Activated T-cell treated with anti-CD3 and anti-CD28 coated beads, Interleukin-2, amount 50 U/mL, for 48 hours (primary cell): ENCODE measurements at places on chromosomes 5 and 9.

GRCh38 chr9:7097785-7098752, 340.3 kb downstream of the KDM4C start:
- DNase-seq: no peak

GRCh38 chr9:76266649-76267283, 127.5 kb downstream of the RFK start:
- DNase-seq: no peak

DNA sequence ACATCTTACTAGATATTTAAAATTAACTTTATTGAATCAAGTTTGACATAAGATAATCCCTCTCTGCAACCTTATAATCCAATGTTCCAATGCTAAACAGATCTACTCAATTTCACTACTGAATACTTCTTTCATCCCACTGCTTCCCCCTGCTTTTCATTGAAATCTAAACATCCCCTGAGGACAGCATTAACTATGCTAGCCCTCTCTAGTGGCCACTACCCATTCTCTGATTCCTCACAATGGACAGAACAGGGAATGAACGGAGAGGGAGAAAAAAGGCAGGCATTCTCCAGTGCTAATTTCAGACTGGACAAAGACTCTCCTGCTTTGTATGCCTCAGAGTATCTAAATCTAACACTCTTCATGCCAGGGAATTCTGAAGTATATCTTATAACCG, 54.3 kb upstream of the RGS7BP start:
- DNase-seq: no peak

- DNase-seq: no peak
Measured at GRCh38 chr5:93311881-93312280, 269.1 kb downstream of the NR2F1-AS1 start.

GRCh38 chr5:154402611-154403010, 43.2 kb upstream of the SAP30L start:
- DNase-seq: no peak

GRCh38 chr9:124410321-124410913, 4.8 kb downstream of the PSMB7 start:
- no peak for DNase-seq

DNA sequence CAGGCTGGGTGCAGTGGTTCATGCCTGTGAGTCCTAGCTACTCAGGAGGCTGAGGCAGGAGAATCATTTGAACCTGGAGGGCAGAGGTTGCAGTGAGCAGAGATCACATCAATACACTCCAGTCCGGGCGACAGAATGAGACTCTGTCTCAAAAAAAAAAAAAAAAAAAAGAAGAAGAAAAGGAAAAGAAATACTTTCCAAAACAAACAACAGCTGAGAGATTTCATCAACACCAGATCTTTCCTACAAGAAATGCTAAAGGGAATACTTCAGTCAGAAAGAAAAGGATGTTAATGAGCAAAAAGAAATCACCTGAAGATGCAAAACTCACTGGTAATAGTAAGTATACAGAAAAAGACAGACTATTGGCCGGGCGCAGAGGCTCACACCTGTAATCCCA, 8.4 kb downstream of the CCIN start:
- no peak for DNase-seq

- DNase-seq: no peak
Measured at GRCh38 chr5:172870715-172871461, 36.8 kb downstream of the ERGIC1 start.

DNA sequence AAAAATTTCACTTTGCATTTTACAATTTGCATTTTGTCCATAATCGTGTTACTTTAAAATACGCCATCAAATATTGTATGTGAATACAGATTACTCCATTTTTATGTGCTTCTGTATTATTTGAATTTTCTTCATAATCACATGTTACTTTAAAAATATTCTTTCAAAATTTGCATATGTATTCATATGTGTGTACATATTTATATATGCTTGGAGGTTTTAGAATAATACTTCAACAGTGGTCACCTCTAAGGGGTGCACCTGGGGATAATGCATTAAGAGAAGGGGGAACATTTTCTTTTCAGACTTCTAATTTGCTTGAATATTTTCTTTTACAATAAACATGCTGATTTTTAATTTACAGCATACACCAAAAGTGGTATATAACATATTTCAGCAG, 21.9 kb upstream of the ELL2 start:
- DNase-seq: no peak

DNA sequence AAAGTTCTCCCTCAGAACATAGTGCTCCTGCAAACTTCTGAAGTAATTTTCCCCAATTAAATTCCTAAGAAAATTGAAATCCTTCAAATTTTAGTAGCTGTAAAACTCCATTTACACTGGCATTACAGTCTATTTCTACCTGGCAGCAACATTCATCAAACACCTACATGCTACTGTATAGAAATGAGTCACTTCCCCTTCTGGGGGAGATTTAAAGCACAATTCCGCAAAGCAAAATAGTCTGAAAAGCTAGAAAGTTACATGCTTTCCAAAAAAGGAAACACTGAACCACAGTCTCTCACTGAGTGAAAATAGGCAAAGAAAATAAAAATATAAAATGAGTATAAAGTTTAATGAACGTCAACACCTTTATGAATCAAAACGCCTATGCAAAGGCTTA, 43.3 kb downstream of the MCTP1 start:
- no peak for DNase-seq

DNA sequence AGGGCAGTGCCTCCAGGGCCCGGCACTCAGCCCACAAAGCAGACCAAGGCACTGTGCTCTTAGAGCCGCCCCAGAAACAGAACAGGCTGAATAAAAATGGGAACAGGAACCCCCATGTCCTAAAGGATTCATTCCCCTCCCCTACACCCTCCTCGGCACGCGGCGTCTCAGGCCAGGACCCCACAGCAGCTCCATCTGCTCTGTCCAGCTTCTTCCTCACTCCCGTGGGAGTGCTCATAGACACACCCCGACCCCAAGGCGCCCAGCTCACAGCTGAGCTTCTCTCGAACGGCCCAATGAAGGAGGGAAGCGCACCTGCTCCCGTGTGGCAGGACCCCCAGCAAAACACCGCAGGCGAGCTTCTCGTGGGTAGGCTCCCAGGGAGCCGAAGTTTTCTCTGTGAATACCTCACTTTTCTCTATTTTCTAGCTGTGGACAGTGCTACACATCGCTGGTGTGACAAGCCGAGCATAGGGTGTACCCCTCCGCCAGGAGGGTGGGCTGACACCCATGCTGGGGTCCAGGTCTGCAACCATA, 15.4 kb upstream of the QSOX2 start:
- no peak for DNase-seq
